ENCODE measurements at places on chromosomes 2 and 18. TPM values are rescaled to one million over a fixed set of nuclear protein-coding genes. Genes with fewer than 3 reads are reported as not detected.

Gene PXDN
- 291 TPM for total RNA-seq

Gene LOXHD1
- not detected for total RNA-seq

- DNase-seq = no peak
Observed at GRCh38 chr2:48287976-48288375, 242.0 kb upstream of the STON1 start.

- DNase-seq = peak; percentile 91
Observed at GRCh38 chr2:127226520-127227263, 6.6 kb upstream of the CYP27C1 start.

DNA sequence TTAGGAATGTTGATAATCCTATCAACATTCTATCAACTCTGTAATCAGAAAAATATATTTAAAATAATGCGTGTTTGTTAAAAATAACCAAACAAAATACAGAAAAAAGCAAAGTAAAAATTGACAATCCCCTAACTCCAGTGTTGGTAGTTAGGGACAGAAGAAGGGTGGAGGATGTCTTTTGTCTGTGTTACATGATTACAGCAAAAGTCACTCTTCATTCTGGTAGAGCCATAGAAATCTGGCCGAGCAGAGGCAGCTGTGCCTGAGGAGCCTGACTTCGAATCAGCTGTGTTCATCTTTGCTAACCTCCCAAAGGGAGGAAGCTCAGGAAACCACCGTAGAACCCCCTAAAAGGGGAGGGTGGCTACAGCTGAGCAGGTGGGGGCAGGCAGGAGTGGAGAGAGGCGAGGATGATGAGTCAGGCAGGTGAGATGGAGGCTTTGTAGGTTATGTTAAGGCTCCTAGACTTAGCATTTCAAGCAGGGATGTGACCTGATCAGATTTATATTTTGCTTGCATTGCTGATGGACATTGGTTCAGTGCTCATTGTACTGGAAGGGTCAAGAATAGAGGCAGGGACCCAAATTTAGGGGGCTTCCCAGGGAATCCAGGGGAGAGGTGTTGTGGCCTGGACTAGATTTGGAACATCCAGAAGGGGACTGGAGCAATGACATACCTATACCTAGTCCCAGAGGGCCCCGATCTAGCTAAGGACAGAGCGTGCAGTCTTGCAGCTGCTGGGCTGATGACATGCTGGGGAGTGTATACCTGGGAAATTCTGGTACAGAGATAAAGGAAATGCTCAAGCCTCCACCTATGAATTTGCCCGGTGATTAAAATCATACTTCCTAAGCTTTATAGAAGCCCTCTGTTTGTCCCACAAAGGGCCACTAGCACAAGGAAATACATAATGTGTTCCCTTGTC lies 95.7 kb downstream of the NEDD4L start:
- no peak for DNase-seq

DNA sequence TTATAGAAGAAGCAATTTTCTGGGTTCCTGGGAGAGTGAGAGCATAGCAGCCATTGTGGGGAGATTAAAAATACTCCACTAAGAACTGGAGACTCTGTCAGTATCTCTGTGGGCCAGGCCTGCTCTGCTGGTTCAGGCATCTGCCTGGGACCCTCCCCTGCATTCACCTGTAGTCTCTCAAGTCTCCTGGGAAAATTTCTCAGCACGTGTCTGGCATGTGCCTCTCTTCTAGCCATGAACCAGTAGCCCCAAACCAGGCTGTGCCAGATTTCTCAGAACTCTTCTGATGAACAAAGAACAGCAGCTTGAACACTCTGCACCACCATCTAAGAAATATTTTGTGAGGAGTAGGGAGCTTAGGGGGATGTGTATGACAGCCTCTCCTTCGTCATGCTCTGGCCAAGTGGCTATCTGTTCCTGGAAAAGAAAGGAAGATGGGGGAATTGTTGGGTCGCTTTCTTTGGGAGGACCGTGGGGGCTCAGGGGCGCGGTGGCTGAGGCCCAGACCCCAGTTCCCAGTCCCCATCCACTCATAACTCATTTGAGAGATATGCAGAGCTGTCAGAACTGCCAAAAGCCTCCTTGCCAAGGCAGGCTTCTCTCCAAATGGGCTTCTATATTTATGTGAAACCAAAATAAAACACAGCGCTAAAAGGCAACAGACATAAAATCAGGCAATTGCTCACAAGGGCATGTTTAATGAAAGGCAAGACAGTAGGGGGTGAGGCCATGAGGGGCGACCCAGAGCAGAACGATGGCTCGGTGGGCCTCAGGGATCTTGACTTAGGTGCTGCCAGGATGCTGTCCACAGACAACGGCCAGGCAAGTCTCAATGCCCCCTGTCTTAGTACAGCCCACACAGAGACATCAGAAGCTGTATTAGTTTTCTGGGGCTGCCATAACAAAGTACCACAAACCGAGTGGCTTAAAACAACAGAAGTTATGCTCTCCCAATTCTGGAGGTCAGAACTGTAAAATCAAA lies 114.7 kb upstream of the TNP1 start:
- no peak for DNase-seq

DNA sequence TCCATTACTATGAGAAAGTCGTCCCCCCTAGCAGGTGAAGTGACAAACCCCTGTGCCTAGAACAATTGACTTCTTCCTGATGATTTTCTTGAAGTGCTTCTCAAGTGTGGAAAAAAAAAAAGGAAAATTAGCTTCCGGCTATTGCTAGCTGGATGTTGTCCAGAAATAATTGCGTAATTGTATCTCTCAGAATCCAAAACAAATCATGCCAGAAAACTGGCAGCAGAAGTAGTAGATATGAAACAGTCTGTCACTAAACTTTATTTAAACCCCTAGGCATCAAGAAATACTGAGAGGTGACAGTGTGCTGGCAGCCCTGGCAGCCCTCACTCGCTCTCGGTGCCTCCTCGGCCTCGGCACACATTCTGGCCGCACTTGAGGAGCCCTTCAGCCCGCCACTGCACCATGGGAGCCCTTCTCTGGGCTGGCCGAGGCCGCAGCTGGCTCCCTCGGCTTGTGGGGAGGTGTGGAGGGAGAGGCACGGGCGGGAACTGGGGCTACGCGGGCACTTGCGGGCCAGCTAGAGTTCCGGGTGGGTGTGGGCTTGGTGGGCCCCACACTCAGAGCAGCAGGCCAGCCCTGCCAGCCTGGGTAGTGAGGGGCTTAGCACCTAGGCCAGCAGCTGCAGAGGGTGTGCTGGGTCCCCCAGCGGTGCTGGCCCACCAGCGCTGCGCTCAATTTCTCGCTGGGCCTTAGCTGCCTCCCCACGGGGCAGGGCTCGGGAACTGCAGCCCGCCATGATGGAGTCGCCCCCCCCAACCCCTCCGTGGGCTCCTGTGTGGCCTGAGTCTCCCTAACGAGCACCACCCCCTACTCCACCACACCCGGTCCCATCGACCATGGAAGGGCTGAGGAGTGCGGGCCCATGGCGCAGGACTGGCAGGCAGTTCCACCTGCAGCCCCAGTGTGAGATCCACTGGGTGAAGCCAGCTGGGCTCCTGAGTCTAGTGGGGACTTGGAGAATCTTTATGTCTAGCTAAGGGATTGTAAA lies 80.5 kb upstream of the ABCA12 start:
- no peak for DNase-seq

- DNase-seq = no peak
Observed at GRCh38 chr2:132951008-132951714, 281.2 kb upstream of the LYPD1 start.

GRCh38 chr18:79552140-79552631 lies 127.4 kb upstream of the CTDP1 start:
- DNase-seq = no peak

All from GM23248 (cell line).